ENCODE measurements at places on chromosomes 7 and 10. TPM values are rescaled to one million over a fixed set of nuclear protein-coding genes. Genes with fewer than 3 reads are reported as not detected.

DNA sequence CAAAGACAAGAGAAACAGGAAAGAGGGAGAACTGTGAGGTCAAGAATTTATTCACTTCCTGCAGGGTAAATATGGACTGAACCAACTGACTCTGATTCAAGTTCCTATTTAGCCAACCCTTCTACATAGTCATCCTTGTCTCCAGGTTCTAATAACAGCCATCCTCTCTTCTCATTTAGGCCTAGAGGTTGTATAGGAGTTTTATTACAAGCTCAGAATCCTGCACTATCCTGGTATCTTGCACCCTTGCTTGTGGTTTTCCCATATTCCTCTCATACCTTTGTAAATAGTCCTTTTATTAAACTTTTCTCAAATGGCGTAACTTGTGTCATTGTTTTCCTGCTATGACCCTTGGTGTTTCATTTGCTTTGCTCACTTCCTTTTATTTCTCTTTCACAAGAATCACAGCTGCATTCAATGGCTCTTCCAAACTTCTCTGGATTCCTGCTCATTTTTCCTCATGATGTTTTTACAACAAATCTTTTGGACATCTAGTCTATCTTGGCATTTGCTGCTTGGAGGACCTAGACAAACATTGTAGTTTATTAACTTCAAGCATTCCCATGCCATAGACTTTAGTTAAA is 12.4 kb upstream of the OR2A5 start:
- no peak overlapping the region for H3K27ac ChIP-seq
- H3K27me3 ChIP-seq, result no peaks in the 10 kb centered on the region
- no peaks in the 10 kb centered on the region for H3K36me3 ChIP-seq

- H3K27ac ChIP-seq, result no peak overlapping the region
- no peak overlapping the region for H3K4me3 ChIP-seq
- H3K36me3 ChIP-seq, result no peaks in the 10 kb centered on the region
- DNase-seq, result no peak
- no peaks in the 10 kb centered on the region for H3K27me3 ChIP-seq
- H3K4me1 ChIP-seq, result no peaks in the 10 kb centered on the region
Measured at GRCh38 chr10:45308707-45309106, 6.7 kb downstream of the OR13A1 start.

DNA sequence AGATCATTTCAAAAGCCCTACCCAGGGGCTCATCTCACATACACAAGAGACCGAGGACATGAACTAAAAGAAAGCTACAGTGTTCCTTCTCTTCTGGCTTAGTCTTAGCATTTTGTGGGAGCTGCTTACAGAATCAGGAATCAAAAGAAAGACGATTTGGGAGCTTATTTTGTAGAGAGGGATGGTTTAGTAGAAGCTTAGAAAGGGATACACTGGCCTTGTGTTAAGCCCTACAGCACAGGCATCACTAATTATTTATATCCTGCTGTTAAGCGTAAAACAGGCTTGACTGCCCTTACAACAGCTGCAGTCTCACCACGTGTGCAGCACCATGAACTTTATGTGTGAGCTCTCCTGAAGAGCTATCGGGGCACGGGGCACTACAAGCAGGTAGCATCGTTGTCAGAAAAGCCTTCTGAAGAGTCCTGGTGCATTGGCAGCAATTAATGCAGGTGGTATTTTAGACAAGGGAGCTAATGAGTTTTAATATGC is 798.3 kb downstream of the NXPH1 start:
- H3K27me3 ChIP-seq, result no peaks in the 10 kb centered on the region
- no peaks in the 10 kb centered on the region for H3K36me3 ChIP-seq
- DNase-seq, result no peak
- no peak overlapping the region for H3K4me3 ChIP-seq
- no peaks in the 10 kb centered on the region for H3K4me1 ChIP-seq

VKORC1L1 gene
- 21.5 TPM for total RNA-seq

SYNPO2L gene
- not detected for total RNA-seq

All from suprapubic skin (tissue), 4 donors.